Activated CD8-positive, alpha-beta T cell treated with anti-CD3 and anti-CD28 coated beads for 36 hours (primary cell): ENCODE measurements at places on chromosomes 5 and 9.

GRCh38 chr9:128043467-128043868 lies 23.7 kb downstream of the NAIF1 start:
- H3K4me1 ChIP-seq, result peaks cover 7% of the 10 kb centered on the region
- no peak for DNase-seq
- no peak overlapping the region for H3K27ac ChIP-seq
- H3K27me3 ChIP-seq, result no peaks in the 10 kb centered on the region
- no peaks in the 10 kb centered on the region for H3K36me3 ChIP-seq

DNA sequence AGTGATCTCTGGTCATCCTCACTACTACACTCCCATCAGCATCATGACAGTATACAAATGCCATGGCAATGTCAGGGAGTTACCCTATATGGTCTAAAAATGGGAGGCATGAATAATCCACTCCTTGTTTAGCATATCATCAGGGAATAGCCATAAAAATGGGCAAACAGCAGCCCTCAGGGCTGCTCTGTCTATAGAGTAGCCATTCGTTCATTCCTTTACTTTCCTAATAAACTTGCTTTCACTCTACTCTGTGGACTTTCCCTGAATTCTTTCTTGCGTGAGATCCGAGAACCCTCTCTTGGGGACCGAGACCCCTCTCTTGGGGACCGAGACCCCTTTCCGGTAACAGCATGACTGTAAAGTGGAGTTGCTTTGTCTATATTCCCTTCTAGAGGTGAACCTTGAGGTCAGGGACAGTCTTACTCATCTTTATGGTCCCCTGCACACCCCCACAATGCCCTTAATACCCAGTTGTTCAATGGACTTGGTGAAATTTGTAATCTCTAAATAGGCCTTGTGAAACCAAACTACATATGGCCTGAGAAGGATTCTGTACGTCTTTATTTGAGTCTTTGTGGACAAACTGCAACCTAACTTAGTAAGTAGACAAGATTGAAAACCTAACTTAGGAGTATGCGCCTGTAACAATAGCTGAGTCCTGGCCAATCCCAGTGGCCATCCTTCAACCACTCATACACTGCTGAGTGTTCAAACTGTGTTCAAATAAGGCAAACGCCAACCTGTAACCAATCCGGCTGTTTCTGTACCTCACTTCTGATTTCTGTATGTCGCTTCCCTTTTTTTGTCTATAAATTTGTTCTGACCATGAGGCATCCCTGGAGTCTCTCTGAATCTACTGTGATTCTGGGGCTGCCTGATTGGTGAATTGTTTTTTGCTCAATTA lies 32.3 kb upstream of the UBTD2 start:
- H3K27me3 ChIP-seq, result no peaks in the 10 kb centered on the region
- H3K27ac ChIP-seq, result no peak overlapping the region
- no peaks in the 10 kb centered on the region for H3K4me1 ChIP-seq

- no peak overlapping the region for H3K27ac ChIP-seq
- H3K36me3 ChIP-seq, result no peaks in the 10 kb centered on the region
- H3K27me3 ChIP-seq, result peaks cover 15% of the 10 kb centered on the region
- H3K4me3 ChIP-seq, result no peak overlapping the region
- no peak for DNase-seq
- peaks cover 2% of the 10 kb centered on the region for H3K4me1 ChIP-seq
Observed at GRCh38 chr9:90789862-90790261, 11.8 kb upstream of the SYK start.

GRCh38 chr9:123335193-123335985 lies 20.6 kb upstream of the CRB2 start:
- no peak for DNase-seq
- H3K27me3 ChIP-seq, result no peaks in the 10 kb centered on the region
- no peaks in the 10 kb centered on the region for H3K36me3 ChIP-seq
- no peak overlapping the region for H3K27ac ChIP-seq
- no peak overlapping the region for H3K4me3 ChIP-seq
- H3K4me1 ChIP-seq, result peaks cover 37% of the 10 kb centered on the region
